ENCODE measurements at places on chromosomes 11 and 22. TPM values are rescaled to one million over a fixed set of nuclear protein-coding genes. Genes with fewer than 3 reads are reported as not detected.
A peak's percentile ranks its signal among the peaks of the same experiment; 100 is the strongest.

Gene CLDN5
- 25.4 TPM for total RNA-seq

DNA sequence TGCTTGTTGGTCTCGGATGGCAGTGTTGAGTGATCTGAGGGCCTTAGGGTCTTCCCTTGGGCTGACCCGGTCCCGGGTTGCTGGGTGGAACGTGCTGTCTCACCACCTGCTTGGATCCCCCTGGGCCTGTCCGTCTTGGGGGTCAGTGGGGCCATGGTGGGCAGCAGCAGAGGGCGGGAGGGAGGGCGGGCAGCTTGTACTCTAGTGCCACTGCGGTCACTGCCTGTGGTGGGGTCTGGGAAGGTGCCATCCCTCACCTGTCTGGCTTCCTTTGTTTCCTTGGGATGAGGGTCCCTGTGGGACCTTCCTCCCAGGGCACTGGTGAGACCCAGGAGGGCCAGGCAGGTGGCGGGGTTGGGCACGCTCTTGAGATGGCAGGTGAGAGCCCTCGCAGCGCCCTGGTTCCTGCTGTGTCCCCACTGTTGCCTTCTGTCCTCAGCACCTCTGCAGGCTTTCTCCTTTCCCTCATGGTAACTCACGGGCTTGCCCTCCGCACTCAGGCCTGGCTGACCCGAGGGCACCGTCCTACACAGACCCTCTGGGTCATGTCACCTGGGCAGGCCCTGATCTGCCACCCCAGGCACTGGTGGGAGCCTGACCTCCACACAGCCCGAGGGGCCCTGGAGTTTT, 34.2 kb downstream of the TBC1D22A start:
- DNase-seq, result no peak

Gene PKP3
- 1.7 TPM for total RNA-seq

GRCh38 chr11:76513654-76514034, 68.8 kb downstream of the EMSY start:
- DNase-seq, result no peak

DNA sequence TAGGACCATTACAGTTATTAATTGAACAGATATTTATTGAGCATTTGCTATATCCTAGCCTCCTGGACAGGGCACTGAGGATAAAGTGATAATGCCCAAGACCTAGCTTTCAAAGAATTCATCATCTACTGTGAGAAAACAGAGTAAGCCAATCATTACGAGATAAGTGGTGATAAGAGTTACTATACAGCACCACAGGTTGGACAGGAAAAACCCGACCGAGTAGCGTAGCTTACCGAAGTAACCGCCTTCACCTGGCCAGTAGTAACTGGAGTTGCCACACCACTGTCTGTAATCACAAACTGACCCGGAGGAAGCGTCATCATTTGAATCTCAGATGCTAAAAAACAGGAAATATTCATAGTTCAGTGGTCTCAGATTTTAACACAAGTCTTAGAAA, 10.0 kb upstream of the NFRKB start:
- DNase-seq, result no peak

- no peak for DNase-seq
These were observed 406.6 kb upstream of the LARGE1 start for GRCh38 chr22:34326901-34327300.

Gene MRGPRG
- not detected for total RNA-seq

Gene KDELR3
- total RNA-seq, result 7.3 TPM

Gene NCR3LG1
- 2.6 TPM for total RNA-seq

GRCh38 chr11:134236834-134237556, 12.5 kb downstream of the VPS26B start:
- no peak for DNase-seq

DNA sequence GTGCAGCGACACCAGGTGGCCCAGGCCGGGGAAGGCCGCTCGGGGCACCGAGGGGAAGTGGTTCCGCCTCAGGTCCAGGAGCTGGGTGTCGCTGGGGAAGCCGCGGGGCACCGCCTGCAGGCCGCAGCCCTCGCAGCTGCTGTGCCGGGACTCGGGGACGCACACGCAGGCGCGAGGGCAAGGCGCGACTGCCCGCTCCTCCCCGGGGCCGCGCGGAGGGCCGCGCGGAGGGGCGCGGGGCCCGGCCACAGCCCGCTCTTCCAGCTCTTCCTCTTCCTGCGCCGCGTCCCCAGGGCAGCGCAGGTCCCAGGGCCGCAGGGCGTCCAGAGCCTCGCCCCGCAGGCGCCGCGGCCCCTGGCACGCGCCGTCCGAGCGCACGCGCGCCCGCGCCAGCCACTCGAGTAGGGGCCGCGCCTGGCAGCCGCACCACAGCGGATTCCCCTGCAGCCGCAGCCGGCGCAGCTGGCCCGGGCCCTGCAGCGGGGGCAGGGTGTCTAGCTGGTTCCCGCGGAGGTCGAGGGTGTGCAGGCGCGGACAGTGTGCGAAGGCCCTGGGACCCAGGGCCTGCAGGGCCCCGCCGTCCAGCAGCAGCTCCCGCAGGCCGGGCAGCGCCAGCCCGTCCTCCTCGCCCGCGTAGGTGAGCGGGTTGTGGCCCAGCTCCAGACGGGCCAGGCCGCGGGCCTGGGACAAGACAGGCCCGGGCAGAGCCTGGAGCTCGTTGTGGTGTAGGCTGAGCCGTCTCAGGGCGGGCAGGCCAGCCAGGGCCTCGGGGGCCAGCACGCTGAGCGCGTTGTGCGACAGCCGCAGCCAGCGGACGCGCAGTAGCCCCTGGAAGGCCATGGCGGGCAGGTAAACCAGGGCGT, 2.8 kb downstream of the CHADL start:
- DNase-seq, result peak; percentile 74

Data from heart left ventricle (tissue), 16 donors.